ENCODE measurements at places on chromosomes 6 and 20. TPM values are rescaled to one million over a fixed set of nuclear protein-coding genes. Genes with fewer than 3 reads are reported as not detected.

LPA gene
- not detected for total RNA-seq

DNA sequence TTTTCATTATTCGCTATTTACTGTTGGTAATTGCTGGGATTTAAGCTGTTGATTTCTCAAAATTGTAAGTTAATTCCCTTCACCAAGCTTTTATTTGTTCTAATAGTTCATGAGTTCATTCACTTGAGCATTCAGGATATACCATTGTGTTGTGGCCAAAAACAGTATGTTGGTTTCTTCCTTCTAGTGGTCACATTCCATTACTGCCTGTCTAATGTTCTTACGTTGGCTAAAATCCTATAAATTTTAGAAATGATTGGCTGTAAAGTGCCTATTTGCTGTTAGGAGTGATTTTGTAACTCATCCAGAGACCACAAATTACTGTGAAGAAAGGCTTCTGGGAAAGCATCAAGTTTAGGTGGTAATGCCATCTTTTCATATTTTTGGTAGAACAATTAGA lies 76.3 kb downstream of the FARS2 start:
- no peak for DNase-seq

RCAN2 gene
- total RNA-seq = 2.8 TPM

THBS2 gene
- not detected for total RNA-seq

GRCh38 chr6:26195376-26195923 lies 108.2 kb downstream of the HFE start:
- peak; percentile 89 for DNase-seq

DNA sequence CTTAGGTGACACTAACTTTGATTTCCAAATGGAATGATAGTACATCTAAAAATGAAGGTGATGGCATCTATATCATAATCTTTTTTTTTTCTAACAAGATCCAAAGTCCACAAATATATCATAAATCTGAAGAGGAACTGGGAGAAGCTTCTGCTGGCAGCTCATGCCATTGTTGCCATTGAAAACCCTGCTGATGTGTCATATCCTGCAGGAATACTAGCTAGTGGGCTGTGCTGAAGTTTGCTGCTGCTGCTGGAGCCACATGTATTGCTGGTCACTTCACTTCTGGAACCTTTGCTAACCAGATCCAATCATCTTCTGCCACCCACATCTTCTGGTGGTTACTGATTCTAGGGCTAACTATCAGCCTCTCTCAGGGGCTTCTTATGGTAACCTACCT lies 27.4 kb upstream of the KHDC1 start:
- no peak for DNase-seq

DNA sequence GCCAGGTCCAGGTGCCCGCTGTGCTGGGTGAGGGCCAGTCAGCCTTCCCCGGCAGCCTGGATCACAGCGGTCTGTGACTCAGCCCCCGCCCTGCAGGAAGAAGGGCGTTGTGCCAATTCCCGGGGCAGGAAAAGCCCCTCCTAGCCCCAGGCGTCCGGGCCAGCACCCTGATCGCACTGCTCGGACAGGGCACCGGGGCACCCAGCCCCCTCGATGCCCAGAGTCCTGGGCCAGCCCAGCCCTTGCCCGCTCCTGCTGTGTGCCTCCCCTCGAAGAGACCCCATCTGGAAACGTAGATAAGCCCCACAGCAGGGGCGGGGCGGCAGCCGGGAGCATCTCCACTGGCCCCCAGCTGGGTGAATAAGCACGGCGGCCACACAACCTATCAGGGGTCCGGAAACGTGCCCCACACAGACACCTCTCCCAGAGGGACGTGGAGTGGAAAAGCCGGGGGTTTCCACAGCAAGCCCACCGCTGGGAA lies 9.9 kb downstream of the LAMA5 start:
- DNase-seq = no peak

GRCh38 chr6:117619178-117619577 lies 16.9 kb upstream of the GOPC start:
- no peak for DNase-seq

GRCh38 chr6:88145298-88145963 lies 20.7 kb downstream of the CNR1 start:
- no peak for DNase-seq

TGM2 gene
- total RNA-seq = 0.33 TPM

GRCh38 chr20:10042086-10042485 lies 7.3 kb downstream of the ANKEF1 start:
- DNase-seq = no peak

NRSN2 gene
- 2.7 TPM for total RNA-seq

BPIFA1 gene
- not detected for total RNA-seq

C20orf202 gene
- total RNA-seq = not detected

KIF13A gene
- total RNA-seq = not detected

DNA sequence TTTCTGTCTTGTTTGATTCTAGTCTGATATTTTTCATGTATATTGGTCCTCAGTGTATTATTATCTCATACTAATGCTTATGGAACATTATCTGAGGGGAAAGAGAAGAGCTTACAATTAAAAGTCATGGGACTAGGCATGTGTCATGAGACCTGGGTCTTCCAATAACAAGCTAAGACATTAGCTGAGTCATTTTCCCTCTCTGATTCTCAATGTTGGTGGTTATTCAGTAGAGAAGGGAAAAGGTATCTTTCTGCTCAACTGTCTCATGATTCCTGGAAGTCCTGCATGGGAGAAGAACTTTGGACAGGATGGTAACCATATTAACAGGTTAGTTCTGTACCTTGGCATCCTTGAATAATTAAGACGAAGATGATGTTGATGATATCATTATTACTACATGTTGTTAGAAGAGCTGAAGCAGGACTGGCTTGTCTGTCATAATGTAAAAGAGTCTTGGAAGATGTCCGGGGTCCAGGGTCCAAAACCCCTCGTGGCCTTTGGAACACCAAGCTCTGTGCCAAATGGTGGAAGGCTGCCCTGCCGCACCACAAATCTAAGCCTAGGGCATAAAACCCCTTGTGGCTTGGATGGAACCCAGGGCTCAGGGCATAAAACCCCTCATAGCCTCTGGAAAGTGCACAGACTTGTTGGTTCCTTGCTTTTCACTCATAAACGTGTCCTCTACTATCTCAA lies 19.1 kb downstream of the TRIM38 start:
- DNase-seq = no peak

PTPRT gene
- total RNA-seq = not detected

- DNase-seq = no peak
Measured at GRCh38 chr6:167077241-167077932, 45.5 kb upstream of the CCR6 start.

DNA sequence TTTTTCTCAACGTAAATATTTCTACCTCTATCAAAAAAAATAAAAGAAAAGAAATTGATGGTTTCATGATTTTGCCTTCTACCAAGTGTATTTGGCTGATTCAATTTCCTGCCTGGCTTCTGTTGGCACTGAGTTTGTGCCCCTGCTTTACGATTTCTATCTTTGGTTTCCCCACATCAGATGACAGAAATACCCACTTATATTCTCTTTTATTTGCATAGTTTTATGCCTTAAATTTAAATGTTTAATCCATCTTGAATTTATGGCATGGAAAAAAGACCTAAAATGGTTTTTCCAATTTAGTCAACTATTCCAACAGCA lies 34.3 kb downstream of the RNF24 start:
- DNase-seq = no peak

DNA sequence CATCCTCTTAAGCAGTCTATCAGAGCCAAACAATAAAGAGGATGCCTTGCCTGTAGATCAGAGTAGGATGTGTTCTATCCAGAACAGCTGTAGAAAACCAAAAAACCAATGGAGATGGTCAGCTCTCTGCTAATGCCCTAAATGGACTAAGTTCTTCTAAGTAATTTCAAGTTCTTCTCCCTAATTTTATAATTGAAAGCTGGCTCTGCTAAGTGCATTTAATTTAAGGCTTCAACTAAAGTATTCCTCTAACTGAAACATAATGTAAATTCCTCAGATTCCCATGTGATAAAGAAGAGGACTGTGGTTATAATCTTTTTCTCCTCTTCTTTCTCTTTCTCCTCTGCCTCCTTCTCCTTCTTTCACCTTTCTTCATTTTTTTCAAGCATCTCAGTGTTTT lies 709.5 kb downstream of the KIF16B start:
- DNase-seq = no peak

LKAAEAR1 gene
- total RNA-seq = not detected

DNA sequence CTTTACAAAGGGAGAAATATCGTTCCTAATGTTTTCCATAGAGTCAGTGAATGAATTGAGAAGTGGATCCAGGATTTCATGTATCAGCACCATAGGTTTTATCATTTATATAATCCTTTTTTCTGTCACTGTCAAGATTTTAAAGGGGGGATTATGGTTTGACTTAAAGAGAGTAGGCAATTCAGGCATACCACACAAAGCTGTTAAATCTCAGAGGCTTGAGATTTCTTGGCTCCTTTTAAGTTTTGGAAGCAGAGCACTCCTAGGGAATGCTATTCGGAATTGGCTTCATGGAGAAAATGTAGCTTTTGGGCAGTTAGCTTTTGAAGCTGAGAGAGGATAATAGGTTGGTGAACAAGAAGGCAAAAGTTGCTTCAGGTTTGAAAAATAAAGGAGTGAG lies 274.7 kb downstream of the SOX4 start:
- no peak for DNase-seq

PLEKHG1 gene
- 2.3 TPM for total RNA-seq

DNA sequence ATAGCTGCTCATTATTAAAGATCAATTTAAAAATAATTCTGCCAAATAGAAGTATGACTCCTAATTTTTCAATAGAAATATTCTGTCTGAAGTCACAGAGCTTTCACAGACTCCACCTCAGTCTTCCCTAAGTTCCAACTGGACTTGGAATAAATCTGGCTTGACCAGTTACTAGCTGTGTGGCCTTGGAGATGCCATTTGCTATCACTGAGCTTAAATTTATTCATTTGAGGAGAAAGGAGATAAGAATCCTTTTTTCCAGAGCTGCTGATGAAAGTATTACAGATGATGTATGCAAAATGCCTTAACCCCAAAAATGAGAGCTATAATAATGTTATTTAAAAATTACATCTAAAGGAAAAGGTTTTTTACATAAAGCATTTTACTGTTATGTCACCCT lies 125.0 kb downstream of the GJA1 start:
- no peak for DNase-seq

NRSN1 gene
- total RNA-seq = not detected

GRCh38 chr6:67210450-67210849 lies 1424.6 kb upstream of the ADGRB3 start:
- no peak for DNase-seq

DNA sequence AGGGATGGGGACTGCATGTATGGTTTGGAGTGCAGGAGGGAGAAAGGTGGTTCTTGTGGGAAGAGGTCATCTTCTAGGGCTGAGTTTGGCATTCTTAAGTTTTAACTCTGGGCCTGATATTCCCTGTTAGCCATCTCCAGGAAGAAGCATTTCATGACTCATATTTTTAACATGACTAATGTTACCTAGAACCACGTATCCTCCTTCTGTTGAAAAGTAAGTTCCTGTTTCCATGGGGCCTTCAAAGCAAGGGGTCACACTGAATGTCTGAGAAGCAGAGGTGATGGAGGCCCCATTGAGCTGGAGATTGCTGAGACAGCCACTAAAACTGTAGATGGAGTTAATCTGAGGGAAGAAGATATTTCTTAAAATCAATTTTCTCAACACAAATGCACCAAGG lies 30.2 kb downstream of the FAM229B start:
- peak; percentile 21 for DNase-seq

- no peak for DNase-seq
Measured at GRCh38 chr6:19382676-19383075, 454.5 kb upstream of the ID4 start.

- DNase-seq = peak; percentile 39
Measured at GRCh38 chr6:25042536-25042935, 106.8 kb upstream of the RIPOR2 start.

DNA sequence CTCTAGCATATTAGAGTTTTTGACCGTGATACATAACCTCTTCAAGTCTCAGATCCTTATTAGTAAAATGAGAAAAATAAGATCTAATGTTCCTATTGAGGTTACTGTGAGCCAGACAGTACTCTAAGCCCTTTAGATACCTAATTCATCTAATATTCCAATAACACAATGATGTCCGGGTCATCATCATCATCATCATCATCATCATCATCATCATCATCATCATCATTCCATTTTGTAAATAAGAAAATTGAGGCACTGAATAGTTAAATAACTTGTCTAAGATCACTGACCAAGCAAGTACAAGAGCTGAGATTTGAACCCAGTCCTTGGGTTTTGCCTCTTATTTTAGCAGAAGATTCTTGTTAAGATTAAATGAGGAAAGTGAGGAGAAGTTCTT lies 643.0 kb downstream of the HDGFL1 start:
- no peak for DNase-seq
